ENCODE measurements at places on chromosomes 6 and 20. TPM values are rescaled to one million over a fixed set of nuclear protein-coding genes. Genes with fewer than 3 reads are reported as not detected.

Gene RAB22A
- 18.9 TPM for total RNA-seq

DNA sequence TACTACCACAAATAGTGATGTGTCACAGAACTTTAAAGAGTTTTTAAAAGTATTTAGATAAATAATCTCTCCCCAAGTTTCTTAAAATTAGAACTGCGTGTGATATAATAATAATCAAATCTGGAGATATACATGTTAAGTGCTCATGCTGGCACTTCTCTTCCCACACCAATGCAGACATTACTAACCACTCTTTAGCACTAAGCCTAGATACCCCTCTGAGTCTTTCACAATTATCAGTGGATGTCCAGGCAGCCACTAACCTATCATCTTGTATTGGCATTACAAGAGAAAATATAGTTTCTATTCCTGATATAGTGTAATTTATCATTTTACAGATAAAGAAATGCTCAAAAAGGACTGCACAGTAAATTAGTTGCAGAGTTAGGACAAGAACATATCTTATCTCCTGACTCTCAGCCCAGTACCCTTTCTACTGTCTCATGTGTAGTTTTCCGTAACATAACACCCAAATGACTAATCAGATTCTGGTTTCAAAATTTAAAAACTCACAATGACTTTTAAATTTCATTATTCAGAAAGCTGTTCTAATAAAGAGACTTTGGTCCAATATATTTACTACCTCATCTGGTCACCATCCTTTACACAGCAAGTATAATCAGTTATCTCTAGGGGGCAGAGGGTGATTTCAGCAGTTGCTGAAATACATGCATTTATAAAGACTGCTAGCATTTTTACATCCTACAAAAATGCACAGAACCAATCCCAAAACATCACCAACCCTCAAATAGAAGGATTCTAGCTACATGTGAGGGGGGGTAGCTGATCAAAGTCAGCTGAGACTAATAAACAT, 215.5 kb upstream of the MCHR2 start:
- no peak for DNase-seq

Gene ZNF184
- total RNA-seq, result 9.9 TPM

Gene MOXD1
- total RNA-seq, result 3.7 TPM

Gene GABRR1
- total RNA-seq, result not detected

- DNase-seq, result no peak
Measured at GRCh38 chr6:128422871-128423270, 97.5 kb downstream of the PTPRK start.

Measured in type B pancreatic cell (in vitro differentiated cells).